ENCODE measurements at places on chromosomes 4 and X.

- no peak for DNase-seq
Observed at GRCh38 chr4:130163701-130164100, 1067.7 kb downstream of the C4orf33 start.

GRCh38 chr4:146095860-146096259, 79.7 kb upstream of the LSM6 start:
- no peak for DNase-seq

DNA sequence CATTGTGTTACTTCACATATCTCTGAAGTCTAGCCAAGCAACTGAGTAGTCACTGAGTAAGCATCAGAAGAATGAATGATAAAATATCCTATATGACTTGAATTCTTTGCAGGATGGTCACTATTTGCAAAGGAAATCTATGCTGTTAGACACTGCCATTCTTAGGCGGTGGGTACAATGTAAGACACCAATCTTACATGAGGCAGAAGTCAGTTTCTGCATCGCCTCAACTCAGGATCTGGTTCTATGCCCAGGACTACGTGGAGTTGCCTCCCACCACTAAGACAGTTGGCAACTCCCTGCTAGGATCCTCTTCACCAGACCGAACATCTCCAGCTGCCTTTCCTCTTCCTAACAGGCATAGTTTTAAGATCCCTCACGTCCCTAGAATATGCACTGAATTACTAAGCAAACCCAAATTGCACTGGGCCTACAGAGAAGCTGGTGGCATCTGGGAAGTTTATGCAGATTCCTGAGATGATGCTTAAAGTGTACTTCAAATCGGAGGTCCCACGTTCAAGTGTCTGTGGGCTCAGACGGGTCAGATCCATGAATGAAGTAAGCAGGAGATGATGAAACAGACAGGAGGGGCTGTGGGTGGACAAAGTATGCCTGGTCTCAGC, 45.6 kb downstream of the SEL1L3 start:
- no peak for DNase-seq

GRCh38 chrX:136130931-136131833, 16.2 kb upstream of the FHL1 start:
- no peak for DNase-seq

DNA sequence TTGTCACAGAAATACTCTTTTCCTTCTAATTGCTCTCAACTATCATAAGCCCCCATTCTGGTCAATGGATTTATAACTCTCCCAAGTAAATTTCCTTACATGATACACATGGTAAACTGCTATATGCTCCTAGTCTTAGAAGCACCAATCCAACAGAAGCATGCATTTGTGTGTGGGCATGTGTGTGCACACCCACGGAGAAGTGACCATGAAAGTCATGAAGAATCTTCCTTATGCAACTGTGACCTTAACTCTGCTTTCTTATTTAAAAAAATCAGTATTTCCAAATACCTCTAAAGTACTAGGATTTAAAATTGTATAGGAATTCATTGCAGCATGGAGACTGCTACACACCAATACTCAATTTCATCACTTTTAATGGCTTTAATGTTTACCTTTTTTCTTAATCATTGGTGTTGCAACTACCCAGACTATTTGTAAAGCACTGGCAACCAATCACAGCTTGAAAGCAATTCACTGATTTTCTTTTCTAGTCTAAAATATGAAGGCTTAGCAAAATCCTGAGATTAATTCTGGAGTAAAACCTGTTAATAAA, 47.6 kb downstream of the MAML3 start:
- DNase-seq, result no peak

DNA sequence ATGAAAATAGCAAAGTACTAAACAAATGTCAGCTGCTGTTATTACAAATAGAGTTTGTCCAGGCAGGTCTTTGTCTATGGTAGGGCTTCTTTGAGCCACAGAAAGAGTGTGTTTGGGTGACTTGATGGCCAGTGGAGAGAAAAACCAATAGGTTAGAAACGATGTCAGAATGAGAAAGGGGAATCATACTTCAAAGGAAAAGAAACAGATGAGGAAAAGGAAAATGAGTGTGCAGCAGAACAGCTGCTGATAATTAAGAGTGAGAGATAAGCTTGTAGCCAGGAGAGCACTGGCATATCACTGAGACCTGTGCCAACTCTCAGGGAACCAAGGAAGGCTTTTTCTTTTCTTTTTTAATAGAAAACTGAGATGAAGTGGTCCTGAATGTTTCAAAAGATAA, 257.2 kb downstream of the ARHGAP24 start:
- DNase-seq, result no peak

GRCh38 chrX:1909419-1910206, 294.8 kb downstream of the ASMT start:
- DNase-seq, result no peak

- DNase-seq, result no peak
Observed at GRCh38 chr4:153643406-153644383, 40.4 kb upstream of the TLR2 start.

DNA sequence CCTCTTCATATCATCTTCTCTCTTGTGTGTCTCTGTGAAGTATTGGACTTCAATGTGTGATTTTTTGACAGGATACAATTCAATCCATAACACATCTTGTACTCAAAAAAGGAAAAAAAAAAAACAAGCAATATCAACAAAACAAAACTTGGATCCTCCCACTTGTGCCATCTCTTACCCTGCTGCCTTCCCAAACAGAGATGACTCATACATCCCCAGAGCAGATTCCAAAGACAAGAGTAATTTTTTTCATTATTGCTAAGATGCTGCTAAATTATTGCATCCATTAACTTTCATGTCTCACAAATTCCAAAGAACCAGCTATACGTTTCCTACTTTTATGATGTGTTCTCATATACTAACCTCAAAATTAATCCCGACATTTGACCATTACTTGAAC, 479.2 kb downstream of the GBA3 start:
- no peak for DNase-seq

- DNase-seq, result no peak
Observed at GRCh38 chr4:80841587-80842281, 188.8 kb upstream of the BMP3 start.

DNA sequence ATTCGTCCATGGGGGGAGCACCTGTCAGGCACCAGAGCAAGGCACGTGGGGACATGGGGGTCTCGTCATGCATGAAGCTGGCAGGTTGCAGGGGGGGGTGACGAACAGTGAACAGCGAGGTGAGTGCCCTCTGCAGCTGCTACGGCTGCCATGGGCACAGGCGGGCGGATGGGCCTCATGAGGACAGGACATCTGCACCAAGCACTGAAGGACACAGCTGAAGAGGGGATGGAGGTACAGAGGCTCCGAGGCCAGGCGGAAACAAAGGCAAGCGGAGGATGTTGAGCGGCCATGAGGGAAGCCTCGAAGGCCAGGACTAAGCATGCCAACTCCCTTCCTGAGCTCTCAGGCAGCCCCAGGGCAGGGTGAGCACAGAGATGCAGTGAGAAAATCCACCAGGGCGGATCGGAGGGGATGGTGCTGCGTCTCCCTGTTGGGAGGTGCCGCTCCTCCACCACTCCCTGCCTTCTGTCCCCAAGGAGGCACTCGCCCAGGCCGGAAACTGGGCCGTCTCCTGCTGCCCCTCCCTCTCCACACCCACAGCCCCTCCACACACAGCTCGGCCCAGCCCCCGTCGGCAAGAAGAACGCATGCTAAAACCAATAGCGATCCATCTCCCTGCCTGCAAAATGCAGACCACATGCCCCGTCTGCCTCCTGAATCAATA, 24.6 kb downstream of the ABLIM2 start:
- no peak for DNase-seq

DNA sequence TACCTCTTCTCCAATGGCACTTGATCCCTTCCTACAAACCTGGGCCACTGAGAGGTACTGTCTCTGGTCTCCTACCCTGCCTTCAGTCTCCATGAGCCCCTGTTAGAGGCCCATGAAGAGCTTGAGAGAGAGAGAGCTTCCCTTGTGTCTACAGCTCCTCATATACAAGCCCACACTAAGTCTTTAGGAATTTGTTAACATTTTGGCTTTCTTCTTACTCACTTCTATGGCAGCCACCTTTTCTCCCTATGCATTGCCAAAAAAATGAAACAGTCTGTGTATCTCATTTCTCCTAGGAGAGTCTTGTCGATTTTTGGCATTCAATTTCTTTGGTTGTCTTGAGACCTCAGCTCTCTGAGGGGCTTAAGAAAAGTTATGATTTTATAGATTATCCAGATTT, 90.9 kb upstream of the LNX1 start:
- DNase-seq, result no peak

DNA sequence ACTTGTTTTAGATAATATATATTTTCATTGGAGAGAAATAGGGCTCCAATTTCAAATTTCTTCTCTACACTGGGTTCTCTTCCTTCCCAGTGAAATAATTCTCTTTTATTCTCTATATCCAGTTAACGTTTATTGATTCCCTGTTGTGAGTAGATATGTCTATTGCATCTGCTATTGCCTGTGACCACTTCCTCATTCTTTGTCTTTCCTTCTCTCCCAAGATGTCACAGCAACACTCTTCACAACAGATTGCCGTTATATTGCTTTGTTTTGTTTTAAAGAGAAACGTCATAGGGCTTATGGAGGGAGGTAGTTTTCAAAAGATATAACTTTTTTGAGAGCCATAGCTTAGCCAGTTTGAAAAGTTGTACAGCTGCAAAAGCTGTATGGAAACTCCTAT, 343.8 kb downstream of the ARHGAP24 start:
- DNase-seq, result no peak

DNA sequence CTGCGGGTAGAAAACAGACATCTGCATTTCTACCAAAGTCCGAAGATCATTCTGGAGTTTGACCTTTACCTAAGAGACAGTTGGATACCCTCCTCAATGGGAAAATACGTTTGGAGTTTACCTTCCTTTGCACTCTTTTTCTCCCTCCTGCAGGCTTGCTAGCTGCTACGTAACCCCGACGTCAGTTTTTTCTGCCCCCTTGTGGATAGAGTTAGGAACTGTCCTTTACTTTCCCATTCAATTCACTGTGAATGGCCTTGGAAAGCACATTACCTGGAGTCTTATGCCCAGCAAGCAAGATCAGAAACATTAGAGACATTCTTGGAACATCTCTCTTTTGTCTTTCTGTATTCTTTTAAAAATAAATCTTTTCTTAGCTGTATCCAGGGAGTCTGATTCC, 250.7 kb downstream of the NAP1L3 start:
- no peak for DNase-seq

GRCh38 chr4:156169011-156169410, 215.3 kb upstream of the CTSO start:
- no peak for DNase-seq

- no peak for DNase-seq
Observed at GRCh38 chrX:101370888-101371504, 15.0 kb downstream of the BTK start.

- no peak for DNase-seq
Observed at GRCh38 chr4:83552924-83553323, 17.0 kb downstream of the GPAT3 start.

DNA sequence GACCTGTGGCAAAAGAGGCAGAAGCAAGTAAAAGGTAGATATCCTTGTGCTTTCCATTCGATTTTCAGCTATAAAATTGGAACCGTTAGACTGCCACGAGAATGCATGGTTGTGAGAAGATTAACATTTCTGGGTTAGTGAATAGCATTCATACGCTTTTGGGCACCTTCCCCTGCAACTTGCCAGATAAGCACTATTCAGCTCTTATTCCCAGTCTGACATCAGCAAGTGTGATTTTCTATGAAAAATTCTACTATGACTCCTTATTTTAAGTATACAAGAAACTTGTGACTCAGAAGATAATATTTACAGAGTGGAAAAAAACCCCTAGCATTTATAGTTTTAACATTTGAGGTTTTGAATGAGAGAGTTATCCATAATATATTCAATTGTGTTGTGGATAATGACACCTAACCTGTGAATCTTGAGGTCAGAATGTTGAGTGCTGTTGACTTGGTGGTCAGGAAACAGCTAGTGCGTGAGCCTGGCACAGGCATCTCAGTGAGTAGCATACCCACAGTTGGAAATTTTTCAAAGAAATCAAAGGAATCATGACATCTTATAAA, 3.9 kb downstream of the FGB start:
- no peak for DNase-seq

DNA sequence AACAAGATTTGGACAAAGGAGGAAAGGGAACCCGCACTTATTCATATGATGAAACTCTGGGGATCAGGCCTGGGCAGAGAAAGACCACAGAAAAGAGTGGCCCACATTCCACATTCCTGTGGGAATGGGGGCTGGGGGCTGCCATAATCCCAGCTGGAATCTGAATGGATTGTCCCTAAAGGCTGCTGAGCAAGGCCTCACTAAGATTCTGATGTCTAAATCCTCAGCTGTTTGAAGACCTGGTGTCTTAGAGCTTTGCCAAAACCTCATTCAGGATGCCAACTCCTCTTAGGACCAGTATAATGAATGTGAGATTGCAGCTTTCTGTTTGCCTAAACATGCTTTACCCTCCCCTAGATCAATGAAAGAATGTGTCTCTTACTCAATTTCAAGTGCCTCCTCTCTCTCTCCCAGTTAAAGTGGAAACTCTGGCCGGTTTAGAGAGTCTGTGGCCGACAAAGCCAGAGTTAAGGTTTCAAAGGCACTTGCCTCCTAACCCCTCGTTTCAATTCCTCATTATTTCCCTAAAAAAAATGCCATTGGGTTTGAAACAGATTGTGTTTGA, 33.3 kb upstream of the GPC4 start:
- DNase-seq, result no peak

DNA sequence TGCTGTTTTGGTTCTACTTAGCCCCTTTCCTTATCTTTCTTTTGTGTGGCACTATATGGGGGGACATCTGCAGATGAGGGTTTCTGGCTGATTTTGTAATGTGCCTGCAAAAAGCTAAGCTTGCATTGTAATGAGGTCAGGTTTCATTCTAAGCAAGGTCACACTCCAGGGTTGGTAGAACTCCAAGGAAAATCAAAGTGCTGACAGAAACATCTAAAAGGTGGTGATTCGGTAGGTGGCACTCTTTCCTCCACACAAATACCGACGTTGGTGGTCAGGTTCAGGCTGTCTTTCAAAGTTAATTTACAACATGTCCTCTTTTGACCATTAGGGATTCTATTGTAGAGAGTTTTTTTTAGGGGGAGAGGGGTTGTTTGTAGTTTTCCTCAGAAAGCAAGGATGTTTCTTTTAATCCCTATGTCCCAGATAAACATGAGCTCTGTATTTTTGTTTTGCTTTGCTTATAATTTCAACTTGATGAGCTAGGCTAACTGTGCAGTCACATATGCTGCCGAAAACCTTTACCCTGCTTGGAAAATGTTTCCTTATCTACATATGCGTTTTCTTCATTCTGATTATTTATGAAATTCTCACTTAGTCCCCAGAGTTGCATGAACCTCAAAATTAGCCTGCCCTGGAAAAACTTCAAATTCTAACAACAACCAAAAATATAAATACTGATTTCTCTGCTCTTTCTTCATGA, 434.2 kb downstream of the PPARGC1A start:
- DNase-seq, result no peak

GRCh38 chr4:121213940-121214339, 49.8 kb upstream of the TNIP3 start:
- DNase-seq, result no peak

- no peak for DNase-seq
Observed at GRCh38 chr4:7830747-7831146, 108.9 kb downstream of the AFAP1 start.

DNA sequence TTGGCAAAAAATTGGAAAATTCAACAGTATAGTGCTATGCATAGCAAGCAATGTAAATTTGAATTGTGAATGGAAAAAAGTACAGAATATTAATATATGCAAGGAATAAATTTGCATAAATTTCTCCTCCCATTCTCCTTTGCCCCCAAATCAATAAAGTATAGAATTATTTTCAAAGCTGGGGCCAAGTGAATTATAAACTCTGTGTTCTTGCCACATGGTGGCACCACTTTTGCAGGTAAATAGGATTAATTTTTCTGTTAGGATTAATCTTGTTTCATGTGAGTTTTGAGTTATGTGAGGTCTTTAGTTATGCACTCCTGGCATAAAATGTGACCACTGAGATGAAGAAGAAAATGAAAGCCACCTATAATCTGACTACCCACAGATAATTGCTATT, 19.9 kb downstream of the COPS4 start:
- DNase-seq, result no peak
